ENCODE measurements at places on chromosomes 1 and 21.

DNA sequence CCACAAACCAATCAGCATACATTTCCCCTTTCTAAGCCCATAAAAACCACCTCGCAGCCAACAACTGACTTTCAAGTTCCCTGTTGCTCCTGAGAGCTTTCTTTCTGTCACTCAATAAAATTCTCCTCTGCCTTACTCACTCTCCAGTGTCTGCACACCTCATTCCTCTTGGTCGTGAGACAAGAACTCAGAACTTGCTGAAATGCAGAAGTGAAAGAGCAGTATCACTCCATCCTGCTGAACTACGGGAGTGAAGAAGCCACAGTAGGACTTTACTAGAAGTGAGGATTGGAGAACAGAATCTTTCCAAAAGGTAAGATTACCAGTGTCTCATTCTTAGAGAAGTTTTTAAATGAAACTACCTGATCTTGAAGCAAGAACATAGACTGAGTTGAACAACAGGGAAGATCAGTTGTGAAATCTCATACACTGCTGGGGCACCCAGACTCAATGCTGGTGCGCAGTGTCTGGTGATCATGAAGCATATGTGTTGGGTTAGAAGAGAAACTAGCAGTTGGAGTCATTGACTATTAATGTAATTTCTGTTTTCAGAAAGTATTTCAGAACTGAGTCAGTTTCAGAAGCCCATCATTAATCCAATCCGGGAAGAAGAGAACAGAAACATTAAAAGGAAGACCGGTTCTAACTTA, 726.9 kb upstream of the TMPRSS15 start:
- DNase-seq = peak; percentile 84

DNA sequence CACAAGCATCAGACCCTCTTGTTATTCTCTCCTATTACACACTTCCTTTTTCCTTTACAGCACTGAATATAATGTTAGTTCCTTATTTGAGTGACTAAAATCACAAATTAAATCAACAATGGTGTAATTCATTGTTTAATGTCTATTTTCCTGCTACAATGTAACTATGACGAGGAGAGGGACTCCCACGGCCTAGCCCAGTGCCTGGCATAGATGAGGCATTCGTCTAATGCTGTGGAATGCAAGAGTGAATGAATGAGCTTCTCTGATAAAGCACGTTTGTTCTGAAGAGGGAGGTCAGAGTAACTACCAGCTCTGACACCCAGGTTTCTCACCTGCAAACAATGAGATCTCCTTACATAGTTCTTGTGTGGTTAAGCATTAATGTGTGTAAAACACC, 479.4 kb downstream of the OMA1 start:
- no peak for DNase-seq

GRCh38 chr1:113291777-113292602, 98.3 kb upstream of the MAGI3 start:
- DNase-seq = no peak

DNA sequence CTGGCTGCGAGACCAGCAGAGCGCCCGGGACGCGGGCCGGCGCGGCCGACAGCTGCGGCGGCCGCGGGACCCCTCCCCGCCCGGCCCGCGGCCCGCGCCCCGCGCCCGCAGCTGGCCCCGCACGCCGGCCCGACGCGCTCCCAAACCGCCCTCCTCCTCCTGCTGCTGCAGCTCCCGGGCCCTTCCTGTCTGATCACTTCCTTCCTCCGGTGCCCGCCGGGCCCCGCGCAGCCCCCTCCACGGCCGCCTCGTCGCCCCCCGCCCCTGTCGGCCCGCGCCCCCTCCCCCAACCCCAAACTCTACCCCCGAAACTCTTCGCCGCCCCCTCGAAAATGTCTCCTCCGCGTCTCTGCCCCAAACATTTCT, 594 bp downstream of the LUZP1 start:
- DNase-seq = peak; percentile 13

DNA sequence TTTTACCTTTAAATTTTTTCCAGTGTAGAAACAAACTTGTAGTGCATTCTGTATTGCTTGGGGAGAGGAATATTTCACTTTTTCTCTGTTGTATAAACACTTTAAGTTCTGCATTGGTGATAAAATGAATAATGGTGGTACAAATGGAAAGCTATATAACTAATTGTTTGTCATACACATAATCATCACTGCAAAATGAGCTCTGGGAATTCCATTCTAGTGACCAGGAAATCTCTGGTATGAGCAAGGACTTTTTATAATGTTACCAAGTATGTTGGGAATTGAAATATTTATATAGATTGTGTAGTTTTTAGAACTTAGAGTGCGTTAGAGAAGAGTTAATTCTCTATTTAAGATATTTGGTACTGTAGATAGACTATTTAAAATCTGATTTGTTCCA, 5.0 kb upstream of the FMN2 start:
- DNase-seq = no peak

DNA sequence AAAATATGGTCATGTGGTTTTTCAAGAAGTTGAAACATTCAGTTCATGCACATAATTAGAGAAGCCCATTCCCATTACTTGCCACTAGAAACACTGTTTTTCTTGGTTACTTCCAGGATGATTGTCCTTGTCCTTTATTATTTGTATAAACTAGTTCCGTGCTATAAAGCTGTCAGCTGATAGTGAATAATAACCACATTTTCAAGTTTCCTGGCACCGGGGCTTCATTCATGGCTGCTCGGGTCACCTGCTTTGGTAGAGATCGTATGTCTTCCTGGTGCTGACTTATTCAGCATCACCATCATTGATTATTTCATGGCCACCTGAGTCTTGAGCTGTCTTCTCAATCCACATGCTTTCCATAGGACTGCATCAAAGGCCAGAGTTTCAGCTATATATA, 62.9 kb upstream of the ZNF326 start:
- DNase-seq = no peak

DNA sequence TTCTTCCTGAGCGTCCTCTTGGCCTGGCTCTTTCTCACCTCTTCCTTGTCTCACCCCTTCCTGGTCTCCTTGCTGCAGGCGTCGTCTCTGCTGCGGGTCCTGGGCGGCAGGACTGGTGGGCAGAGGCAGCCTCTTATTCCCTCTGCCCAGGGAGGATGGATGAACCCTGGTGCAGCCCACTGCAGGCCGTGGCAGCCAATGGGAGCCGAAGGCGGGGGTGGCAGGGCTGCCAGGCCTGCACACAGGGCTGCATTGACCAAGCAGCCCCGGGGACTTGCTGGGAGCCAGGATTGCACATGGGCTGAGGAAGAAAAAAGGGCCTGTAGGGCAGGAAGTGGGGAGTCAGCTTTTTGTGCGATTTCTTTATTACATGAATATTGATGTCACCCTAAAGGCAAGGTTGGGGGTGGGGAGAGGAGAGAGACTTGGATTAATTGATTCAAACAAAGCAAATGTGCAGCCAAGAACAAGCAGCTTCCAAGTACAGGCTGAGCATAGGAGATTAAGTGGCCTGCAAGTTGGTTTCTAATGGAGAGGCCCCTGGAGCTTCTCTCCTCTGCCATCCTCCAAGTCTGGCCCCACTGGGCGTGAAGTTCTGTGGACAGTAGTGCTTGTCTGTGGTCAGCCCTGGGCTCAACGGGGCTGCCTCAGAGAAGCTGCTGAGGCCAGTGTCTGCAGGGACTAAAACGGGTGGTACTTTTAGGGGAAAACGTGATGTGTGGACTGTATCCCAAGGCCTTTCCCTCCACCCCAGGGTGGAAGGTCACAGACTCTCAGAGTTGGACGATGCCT, at the start of gene S100B:
S100B (minus strand) TSS at position 108 of the 792 bp plus-strand sequence. CDS start 2,667 bp downstream, outside the sequence.
- peak; percentile 25 for DNase-seq

DNA sequence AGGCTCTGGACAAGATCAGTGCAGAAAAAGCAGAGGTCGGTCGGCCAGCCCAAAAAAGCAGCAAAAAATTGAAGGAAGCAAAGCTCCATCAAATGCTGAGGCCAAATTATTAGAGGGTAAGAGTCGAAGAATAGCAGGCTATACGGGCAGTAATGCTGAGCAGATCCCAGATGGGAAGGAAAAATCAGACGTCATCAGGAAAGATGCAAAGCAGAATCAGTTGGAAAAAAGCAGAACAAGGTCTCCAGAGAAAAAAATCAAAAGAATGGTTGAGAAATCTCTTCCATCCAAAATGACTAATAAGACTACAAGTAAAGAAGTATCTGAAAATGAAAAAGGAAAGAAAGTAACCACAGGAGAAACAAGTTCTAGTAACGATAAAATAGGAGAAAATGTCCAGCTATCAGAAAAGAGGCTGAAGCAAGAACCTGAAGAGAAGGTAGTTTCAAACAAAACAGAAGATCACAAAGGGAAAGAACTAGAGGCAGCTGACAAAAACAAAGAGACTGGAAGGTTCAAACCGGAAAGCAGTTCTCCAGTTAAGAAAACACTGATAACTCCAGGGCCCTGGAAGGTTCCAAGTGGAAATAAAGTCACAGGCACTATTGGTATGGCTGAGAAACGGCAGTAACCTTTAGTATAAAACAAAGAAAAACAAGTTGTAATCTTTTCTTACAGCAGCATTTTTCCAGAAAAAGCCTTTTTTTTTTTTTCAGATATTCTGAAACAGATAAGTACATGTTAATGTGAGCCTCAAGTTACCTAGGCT, 75.7 kb downstream of the PHTF1 start:
- DNase-seq = peak; percentile 40

GRCh38 chr1:71269818-71270217, 189.0 kb upstream of the ZRANB2 start:
- peak; percentile 61 for DNase-seq

DNA sequence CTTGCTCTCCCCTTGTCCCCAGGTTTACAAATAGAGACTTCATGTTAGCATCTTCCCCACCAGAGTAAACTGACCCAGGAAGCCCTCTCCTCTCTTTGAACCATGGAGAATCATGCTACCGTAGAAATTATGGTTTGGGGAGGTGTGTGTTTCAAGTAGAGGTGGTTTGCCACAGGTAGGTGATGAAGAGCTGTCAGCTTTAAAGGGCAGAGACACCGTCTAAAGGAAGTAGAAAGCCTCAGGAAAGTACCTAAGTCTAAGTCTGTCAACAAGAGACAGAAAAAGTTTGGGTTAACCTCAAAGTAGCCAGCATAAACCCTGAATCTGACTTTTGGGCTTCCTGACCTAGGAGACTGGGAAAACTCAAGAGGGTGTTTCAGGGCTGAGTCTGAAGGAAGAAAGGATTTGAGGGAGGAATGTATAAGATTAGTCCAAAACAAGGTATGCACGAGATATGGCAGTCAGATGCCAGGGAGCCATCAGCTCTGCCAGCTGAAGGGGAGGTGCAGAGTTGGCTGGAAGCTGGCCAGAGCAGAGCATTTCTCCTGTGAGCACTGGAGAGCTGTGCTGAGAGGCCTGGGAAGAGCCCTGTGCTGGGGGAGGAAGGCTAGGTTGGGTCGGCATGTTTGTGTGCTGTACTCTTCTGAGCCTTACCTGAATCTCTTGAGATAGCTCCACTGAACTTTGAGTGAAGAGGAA, 14.3 kb downstream of the ADAMTSL4 start:
- no peak for DNase-seq

Measured in MV-4-11 (cell line).